ENCODE measurements at places on chromosomes 2 and 18.
A peak's percentile ranks its signal among the peaks of the same experiment; 100 is the strongest.

DNA sequence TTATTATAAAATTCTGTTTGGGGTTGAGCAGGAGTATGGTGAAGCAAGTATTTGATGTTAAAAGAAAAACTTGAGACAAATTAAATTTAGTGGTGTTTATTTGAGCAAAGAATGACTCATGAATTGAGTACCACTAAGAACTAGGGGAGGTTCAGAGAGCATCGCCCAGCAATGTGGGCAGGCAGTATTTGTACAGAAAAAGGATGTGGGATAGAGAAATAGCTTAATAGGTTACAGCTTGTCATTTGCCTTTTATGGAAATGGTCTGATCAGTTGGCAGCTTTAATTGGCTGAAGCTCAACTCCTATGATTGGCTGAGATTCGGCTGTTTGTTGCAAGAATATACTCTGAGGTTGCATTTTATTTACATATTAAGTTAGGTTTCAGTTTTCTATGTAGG lies 68.2 kb downstream of the LRATD1 start:
- no peak for DNase-seq

DNA sequence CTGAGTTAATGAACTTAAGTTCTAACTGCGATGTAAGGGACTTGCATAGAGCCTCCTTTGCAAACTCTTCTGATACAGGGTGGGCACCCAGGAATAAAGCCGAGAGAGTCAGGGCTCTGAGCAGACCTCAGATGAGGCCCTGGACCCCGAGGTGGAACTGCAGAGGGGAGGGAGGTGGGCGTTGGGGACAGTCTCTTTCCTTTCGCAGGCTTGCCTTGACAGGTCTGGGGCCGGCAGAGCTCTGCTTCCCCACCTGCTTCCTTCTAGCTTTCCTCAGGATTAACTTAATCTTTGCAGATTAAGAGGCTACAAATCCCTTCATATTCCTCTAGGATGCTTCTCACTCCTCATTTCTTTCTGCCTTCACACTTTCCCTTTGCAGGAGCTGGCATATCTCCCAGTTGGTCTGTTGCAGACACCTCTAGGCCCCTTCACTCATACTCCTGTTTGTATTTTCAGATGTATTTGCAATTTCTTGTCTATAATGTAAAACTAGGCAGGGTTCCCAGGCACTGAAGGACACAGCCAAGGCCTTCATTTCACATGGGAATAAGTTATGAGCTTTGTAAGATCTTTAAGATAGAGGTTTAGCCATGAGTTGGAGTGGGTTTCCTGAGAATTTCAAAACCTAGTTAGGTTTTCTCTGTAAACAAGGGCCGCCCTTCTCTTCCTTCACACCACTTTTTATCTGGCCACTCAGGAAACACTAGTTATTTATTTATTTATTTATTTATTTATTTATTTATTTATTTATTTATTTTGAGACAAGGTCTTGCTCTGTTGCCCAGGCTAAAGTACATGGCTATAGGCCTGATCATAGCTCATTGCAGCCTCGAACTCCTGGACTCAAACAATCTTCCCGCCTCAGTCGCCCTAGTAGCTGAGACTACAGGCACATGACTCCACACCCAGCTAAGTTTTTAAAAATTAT lies 70.9 kb downstream of the MTCL1 start:
- DNase-seq, result no peak

- DNase-seq, result no peak
Measured at GRCh38 chr2:111057045-111057444, 63.7 kb upstream of the BCL2L11 start.

DNA sequence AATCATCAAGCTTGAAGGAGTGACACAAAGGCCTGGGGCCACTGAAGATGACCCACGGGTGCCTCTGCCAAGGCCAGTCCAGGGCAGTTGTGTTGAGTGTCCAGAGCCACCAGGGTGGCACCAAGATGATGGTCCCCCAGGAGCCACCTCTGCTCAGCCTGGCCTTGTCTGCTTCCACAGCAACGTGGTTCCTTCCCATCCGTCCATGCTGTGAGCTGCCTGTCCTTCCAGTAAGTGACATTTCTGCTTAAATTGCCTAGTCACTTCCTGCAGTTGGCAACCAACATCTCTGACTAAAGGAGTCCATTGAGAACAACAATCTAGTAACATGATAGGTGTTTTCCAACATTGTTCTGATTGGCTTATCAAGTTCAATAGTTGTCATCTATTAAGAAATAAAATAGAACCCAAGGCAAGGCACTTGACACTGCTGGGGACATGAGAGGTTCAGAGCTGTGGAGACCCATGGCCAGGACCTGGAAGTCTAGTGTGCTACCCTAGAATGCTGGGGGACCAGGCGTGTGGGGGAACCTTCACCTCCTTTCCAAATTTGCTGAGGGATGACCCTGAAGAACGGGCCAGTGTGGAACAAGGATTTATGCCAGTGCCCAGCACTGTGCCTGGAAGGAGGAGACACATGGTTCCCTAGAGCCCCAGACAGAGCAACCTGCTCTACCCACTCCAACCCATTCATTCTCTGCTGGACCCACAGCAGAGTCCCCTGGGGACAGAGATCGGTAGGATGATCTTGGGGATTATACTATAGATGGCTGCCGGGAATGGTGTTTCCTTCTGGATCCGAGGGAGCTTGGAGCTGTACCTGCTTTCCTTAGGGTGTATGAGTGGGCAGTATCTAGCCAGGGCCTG lies 98.9 kb upstream of the EPC2 start:
- DNase-seq, result no peak

GRCh38 chr2:224248944-224249371 lies 152.9 kb downstream of the FAM124B start:
- no peak for DNase-seq

GRCh38 chr2:45353879-45354278 lies 257.2 kb downstream of the SRBD1 start:
- DNase-seq, result no peak

DNA sequence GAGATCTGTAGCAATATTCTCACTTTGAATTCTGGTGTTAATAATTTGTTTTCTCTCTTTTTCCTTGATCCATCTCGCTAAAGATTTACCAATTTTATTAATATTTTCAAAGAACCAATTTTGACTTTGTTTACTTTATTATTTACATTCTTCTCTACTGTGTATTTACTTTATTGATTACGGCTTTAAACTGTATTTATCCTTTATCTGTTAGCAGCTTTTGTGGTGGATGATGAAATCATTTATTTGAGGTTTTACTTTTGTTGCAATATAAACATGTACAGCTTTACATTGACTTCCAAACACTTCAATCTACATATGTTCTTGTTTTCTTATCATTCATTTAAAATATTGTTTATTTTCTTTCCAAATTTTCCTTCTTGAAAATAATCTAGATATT lies 719.9 kb downstream of the ADCYAP1 start:
- DNase-seq, result no peak

GRCh38 chr18:30039201-30039600 lies 1003.3 kb downstream of the DSC3 start:
- no peak for DNase-seq

DNA sequence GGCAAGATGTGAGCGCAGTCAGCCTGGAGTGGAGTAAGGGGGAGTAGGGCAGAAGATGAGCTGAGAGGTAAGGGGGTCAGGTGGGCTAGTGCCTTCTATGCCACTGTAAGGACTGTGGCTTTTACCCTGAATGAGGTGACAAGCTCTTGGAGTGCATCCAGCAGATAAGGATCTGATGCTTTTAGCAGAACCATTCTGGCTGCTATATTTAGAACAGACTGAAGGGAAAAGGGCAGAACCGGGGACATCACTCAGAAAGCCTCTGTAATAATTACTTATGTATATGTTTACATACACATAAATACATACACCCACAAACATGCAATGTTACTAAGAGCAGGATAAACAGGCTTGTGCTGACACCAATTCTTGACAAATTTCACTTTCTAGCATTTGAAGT lies 124.8 kb downstream of the DTNB start:
- no peak for DNase-seq

DNA sequence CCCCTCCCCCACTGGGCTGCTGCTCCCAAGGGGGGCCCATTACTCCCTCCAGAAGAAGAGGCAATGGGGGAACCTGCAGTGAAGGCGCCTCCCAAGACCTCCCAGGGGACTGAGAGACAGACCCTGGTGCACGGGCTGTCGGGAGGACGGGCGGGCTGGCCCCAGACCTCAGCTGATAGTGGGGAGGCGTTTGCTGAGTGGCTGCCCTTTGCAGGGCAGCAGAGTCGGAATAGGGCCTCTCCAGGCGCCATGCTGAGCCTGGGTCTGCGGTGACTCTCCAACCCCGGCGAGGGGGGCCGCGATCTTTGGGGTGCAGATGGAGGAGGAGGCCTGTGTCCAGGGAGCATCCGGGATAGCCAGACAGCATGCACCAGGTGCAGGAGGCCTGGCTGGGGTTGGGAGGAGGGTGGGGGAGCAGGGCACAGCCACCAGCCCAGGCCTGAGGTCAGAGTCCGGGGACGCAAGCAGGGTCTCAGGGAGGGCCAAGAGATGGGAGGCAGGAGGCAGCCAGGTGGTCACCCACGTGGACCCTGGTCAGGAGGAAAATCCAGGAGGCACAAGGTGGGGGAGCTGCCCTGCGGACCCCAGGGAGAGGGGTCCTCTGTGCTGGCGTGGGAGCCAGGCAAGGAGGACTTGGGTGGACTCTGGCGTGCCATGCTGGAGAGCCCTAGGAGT lies 11.0 kb downstream of the CROCC2 start:
- no peak for DNase-seq

DNA sequence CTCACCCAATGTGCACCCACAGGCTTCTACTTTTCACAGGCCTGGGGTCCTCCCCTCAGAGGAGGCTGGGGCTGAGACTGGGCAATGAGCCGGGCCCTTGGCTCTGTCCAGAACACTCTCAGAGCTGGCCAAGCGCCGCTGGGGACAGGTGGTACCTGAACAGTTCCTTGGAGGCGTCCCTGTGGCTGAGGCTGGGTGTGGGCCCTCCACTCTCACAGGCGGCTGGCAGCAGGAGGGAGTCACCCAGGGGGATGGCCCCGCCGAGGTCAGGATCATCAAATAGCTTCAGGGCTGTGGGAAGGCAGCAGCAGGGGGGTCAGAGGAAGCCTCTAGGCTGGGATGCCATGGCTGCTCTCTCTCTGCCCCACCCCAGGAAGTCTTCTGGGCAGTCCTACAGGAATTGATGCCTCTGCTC lies 27.1 kb downstream of the HS1BP3 start:
- no peak for DNase-seq

- no peak for DNase-seq
Measured at GRCh38 chr2:183000846-183001245, 37.4 kb downstream of the NCKAP1 start.

DNA sequence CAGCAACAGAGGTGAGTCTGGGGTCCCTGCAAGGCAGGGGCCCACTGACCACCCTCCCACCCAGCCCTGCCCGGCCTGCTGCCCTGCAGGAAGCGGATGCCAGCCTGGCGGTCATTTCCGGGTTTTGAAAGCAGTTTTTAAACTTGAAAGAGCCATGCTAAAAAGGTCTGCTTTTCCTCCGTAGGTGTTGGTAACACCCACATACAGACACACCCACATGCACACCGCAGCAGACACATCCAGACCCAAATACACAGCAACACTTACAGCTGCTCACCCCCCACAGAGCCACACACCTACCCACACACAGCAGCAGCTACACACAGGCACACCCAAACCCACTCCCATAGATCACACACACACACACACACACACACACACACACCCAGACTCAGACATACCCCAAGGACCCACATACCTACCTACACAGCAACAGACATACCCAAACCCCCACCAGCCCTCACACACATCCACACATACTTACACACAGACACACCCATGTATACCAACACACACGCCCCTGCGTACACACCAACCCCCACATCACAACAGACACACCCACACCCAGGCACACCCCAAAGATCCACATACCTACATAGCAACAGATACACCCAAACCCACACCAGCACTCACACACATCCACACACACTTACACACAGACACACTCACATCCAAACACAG lies 7.6 kb downstream of the ZFP36L2 start:
- DNase-seq, result peak; percentile 92

DNA sequence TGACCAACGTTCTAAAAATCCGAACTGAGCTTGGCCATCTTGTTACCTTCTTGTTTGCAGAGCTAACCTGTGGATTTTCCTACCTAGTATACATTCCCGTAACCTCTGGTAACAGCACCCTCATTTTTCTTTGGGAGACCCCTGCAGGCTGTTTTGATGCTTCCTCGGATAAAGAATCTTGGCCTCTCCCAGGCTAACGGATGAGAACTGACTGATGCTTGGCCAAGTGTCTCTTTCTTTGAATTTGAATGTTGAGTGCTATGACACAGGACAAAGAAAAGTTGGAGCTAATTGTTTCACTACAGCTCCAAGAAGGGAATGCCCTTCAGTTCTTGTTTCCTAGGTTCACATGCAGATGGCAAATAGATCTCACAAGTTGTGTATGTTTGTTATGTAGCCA lies 19.3 kb upstream of the CAVIN2 start:
- no peak for DNase-seq

- no peak for DNase-seq
Measured at GRCh38 chr2:138534791-138535190, 33.2 kb downstream of the SPOPL start.

DNA sequence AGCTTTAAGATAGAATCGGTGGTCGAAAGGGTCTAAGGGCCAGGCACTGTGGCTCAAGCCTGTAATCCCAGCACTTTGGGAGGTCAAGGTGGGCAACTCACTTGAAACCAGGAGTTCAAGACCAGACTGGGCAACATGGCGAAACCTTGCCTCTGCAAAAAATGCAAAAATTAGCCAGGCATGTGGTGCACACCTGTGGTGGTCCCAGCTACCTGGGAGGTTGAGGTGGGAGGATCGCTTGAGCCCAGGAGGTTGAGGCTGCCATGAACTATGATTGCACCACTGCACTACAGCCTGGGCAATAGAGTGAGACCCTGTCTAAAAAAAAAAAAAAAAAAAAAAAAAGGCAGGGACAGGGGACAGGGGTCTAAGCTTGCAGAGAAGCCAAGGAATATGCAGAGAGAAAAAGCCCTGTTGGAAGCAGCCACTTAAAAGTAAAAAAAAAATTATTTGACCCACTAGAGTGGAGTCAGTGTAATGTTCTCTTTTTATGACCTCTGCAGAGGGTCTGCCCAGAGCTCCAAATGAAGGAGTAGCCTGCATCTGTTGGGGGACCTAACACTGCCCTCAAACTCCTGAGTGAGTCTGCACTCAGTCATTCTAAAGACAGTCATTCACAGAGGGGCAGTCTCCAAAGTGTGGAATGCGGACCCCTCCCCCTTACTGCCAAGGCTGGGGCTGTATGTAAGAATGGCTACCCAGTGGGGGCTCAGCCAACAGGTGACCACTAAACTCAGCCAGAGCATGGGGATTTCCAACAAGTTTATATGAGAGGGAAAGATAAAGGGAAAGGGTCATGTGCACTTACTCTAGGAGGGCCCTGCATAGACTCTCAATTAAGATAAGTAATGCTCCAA lies 118.5 kb upstream of the CDCA7 start:
- DNase-seq, result no peak

- DNase-seq, result no peak
Measured at GRCh38 chr2:228344531-228344930, 163.0 kb upstream of the SPHKAP start.

Measured in activated CD4-positive, alpha-beta T cell treated with anti-CD3 and anti-CD28 coated beads, Interleukin-2, amount 10 ng/mL, durations not matched to agents 7 days and 5 days (primary cell).